ENCODE measurements at places on chromosomes 5 and 9.

GRCh38 chr5:107319901-107320300 lies 350.8 kb downstream of the EFNA5 start:
- DNase-seq: no peak

- peak; percentile 79 for DNase-seq
Measured at GRCh38 chr9:96344458-96345180, 38.9 kb downstream of the SLC35D2 start.

- no peak for DNase-seq
Measured at GRCh38 chr9:85897848-85898247, 43.1 kb upstream of the NAA35 start.

- no peak for DNase-seq
Measured at GRCh38 chr9:115088860-115089259, 29.1 kb downstream of the TNC start.

GRCh38 chr5:22699319-22699718 lies 153.8 kb downstream of the CDH12 start:
- no peak for DNase-seq

DNA sequence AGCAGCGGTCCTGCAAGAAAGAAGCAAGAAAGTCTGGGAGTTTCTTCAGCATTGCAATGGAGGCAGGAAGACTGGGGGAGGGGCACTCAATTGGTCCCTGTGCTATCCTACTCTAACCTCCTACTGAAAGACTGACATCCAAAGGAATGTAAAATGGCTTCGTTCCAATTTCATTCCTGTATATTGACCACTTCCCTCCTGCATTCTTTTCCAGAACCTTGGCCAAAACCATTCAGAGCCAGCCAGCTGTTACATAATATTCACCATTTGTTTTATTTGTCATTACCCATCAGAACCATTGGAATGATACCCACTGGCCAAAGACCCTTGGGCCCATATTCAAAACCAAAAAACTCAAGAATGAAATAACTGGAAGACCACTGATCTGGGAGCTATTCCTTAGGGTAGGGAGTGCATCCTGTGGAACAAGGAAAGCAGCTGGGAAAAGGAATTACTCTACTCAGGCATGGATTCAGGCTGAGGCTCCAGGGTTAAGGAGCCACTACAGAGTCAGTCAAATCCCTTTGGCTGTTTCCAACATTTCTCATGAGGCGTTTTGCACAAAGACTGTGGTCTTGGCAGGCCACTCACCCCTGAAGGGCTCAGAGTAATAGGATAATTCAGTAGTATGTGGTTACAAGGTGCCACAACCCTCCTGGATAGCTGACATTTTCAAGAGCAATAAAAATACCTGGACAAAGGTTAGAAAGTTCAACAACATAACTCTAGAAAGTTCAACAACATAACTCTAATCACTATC lies 148.7 kb upstream of the SLC1A3 start:
- peak; percentile 75 for DNase-seq

GRCh38 chr5:171391996-171392577 lies 4.4 kb downstream of the NPM1 start:
- DNase-seq: no peak

DNA sequence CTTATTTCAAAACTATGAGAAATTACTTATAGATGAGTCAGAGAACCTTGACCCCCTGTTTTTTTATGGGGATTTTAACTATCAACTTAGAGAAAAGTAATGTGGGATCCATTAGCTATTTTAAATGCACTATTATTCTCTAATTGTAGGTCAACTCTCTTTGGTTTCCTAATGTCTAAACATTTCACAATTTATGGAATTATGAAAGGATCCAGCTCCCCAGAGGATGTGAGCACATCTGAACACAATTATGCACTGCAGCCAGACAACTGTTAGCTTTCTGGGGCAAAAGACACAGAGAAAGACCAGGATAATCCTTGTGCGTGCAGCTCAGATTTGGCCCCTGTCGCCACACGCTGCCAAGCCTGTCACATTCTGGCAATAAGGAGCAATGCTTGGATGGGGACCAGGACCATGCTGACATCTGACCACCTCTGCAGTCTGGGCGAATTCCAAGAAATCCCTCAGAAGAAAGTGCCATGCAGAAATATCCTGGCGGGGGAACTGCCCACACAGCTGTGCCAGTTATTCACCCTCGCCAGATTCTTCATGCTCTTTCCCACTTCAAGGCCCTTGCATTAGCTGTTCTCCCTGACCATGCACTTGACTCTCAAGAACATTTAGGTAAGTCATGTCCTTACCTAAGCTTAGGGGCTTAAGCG lies 22.2 kb upstream of the CMBL start:
- DNase-seq: peak; percentile 91

- DNase-seq: no peak
Measured at GRCh38 chr9:75956161-75956560, 65.7 kb downstream of the PCSK5 start.

GRCh38 chr5:131129306-131129705 lies 35.8 kb downstream of the HINT1 start:
- no peak for DNase-seq

DNA sequence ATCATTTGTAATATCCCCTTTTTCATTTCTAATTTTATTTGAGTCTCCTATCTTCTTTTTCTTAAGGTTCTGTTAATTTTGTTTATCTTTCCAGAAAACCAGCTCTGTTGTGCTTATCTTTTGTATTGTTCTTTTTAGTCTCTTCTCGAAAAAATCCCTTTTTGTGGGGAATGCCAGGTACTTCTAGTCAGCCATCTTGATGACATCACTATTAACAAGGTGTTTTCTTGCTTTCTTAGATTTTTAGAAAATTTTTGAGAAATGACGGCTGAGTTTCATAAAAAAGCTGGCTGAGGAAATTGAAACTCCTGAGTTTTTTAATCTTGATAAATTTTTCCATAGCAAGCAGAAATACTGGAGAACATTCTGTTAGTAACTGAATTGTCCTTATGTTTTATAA lies 10.7 kb downstream of the RNF180 start:
- DNase-seq: no peak

- DNase-seq: no peak
Measured at GRCh38 chr9:7075154-7075553, 317.4 kb downstream of the KDM4C start.

DNA sequence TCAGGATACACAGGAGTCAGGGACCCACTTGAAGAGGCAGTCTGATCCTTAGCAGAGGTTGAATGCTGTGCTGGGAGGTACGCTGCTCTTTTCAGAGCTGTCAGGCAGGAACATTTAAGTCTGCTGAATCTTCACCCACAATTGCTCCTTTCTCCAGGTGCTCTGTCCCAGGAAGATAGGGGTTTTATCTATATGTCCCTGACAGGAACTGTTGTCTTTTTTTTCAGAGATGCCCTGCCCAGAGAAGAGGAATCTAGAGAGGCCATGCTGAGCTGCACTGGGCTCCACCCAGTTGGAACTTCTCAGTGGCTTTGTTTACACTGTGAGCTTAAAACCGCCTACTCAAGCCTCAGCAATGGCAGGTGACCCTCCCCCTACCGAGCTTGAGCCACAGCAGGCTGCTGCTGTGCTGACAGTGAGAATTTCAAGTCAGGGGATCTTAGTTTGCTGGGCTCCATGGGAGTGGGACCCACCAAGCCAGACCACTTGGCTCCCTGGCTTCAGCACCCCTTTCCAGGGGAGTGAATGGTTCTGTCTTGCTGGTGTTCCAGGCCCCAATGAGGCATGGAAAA lies 169.0 kb downstream of the FBXL17 start:
- peak; percentile 7 for DNase-seq

DNA sequence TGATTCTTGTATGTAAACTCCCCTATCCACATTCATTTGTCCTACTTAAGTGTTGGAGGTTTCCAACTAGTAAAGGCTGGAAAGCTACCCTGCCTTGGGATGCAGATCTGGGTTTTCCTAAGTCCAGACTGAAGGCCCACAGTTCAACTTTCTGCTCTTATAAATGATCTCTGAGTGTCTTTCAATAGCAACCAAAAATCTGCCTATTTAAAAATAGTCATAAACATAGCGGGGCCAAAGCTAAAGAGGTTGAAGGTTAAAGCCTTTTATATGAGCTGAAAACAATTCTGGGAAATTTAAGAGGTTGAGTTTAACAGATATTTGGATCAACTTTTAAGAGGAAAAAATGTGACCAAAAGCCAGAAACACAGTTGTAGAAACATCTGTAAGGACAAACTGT lies 87.2 kb downstream of the NTRK2 start:
- no peak for DNase-seq

- peak; percentile 34 for DNase-seq
Measured at GRCh38 chr9:2622461-2623287, 1.1 kb downstream of the VLDLR start.

GRCh38 chr5:120510098-120510637 lies 46.1 kb downstream of the PRR16 start:
- DNase-seq: no peak

DNA sequence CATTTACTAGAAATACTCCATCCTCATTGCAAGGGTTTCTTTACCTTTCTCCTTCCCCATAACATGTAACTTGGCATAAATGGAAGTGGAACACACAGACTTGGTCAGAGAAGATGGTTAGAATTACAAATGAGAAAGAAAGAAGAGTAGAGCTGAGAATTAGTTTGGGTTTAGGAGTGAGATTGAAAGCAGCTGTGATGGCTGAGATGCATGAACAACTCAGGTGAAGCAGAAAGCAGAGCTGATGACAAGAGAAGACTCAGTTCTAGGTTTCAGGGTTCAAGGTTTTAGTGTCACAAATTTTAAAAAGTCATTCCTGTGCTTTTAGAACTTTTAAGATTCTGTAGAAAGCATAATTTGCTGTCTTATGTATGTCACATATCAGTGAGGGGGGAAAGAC lies 54.0 kb downstream of the TMEM161B start:
- no peak for DNase-seq

DNA sequence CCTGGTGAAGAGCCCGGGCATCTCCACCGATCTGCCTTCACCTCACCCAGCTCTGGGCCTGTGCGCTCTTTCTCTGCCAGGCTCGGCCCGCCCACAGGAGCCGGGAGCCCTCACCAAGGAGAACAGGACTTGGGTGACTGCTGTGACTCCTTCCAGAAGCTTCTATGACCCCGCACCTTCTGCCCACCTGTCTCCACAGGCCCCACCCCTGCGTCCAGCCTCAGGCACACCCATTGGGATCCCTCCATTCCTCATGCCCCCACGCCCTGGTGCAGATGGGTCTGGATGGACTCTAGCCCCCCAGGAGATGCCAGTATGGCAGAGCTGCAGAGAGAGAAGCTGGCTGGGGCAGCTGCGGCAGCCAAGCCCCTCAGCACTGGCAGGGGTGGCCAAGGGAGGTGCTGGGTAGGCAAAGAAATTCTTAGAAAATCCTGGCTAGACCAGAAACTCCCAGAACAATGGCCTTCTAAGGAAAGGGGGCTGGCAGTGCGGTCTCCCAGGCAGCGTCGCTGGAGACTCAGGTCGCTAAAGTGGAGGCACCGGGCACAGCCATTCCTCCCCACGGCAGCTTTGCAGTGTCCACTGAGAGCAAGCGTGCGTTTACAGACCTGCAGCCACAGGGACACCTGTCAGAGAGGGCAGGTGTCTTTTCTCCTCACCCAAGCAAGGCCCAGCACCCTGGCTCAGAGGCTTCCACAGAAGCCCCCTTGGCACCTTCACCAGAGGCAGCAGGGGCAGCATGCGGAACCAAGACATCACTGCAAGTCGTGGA lies 17.3 kb downstream of the LPCAT1 start:
- DNase-seq: no peak

DNA sequence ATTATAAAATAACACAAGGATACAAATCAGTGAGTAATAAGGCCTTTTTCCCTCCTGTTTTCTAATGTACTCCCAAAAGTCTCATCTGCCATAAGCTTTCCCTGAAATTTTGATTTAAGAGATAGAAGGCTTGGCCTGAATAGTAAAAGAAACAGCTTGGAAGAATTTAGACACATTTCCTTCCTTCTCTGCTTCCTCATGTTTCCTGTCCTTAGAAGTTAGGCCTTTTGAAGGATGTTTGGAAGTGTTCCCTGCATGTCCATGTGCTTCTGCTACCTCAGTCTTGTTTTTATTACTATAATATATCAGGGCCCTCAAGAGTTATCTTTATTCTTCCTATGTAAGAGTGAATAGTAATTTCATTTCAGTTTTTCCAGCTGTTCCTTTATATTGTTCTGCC lies 242.7 kb downstream of the DEPDC1B start:
- no peak for DNase-seq

DNA sequence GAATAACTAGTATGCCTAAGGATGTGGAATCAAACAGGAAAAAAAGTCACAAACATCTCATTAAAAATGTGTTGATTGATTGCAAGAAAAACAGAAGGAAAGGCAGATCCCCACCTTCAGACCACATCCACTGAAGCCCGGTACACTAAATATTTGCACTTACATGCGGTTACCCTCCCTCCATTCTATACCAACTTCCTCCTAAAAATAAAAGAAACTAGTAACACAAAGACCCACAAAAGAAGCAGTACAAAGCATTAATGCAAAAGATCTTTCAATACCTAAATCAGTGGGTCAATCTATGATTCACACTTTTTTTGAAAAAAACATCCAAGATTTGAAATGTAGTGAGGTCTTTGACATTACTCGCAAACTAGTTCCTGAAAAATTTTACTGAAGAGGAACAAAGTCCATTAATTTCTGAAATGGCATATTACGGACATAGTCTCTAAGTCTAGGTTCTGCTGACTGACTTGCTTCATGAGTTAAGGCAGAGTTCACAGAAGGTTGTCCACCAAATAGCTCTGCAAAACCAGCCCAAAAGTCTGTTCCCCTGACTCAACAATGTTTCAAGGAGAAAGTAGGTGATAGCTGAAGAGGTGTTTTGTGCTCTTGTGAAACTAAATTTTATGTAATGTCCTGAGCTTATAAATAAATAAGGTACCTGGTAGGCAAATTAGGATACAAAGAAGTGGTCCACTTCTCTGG lies 100.7 kb downstream of the PAM start:
- no peak for DNase-seq

DNA sequence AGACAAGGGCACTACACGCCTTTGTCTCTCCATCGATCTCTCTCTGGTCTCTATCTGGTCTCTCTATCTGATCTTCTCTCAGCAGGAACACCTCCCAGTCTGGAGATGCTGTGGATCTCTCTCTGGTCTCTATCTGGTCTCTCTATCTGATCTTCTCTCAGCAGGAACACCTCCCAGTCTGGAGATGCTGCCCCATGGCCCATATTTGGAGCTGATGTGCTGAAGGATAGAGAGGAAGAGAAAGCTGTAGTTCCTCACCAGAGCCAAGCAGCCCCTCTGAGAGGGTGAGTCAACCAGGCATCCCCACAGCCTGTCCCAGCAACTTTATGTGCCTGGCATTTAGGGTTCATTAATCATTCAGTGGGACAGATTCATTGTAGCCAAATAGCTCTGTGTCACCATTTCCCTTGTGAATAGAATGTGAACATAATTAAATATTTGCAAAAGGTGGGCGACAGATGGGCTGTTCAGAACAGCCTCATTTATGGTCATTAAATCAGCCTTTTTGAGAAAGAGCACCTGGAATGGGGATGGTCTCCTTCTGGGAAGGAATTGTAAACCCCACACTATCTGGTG lies 189.3 kb upstream of the MAST4 start:
- DNase-seq: peak; percentile 18

- no peak for DNase-seq
Measured at GRCh38 chr5:56344594-56344993, 111.5 kb upstream of the ANKRD55 start.

All from fibroblast of skin of scalp (primary cell).